CD4-positive, alpha-beta T cell (primary cell): ENCODE measurements at places on chromosomes 6 and 20.

GRCh38 chr20:57350081-57350710 lies 859 bp upstream of the RAE1 start:
- H3K27ac ChIP-seq: no peak overlapping the region
- no peaks in the 10 kb centered on the region for H3K27me3 ChIP-seq
- no peak for DNase-seq

DNA sequence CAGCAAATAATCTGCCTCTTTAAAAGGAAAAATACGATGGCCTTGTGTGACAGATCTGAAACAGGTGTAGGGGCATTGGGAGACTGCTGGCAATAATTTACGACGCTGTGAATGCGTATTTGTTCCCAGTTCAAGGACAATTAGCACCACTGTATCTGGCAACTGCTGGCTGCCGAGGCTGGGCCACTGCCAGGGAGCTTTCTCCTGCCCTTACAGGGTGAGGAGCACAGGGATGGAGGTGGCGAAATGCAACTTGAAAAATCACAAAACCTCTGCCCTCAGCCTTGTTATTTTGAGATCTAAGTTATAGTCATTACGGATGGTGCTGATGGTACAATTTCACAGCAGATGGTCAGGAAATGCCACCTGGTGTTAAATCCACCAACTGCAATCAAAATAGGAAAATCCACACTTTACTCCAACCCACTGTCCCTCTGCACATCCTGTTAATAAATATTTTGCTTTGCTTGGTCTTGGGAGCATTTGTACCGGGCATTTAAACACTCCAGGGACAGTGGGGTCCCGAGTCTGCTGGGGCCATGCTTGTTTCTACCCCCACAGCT lies 6.4 kb downstream of the MYLK4 start:
- H3K27ac ChIP-seq: no peak overlapping the region
- no peaks in the 10 kb centered on the region for H3K27me3 ChIP-seq
- no peak overlapping the region for H3K4me3 ChIP-seq
- no peaks in the 10 kb centered on the region for H3K4me1 ChIP-seq

GRCh38 chr20:56060486-56060885 lies 55.2 kb upstream of the CBLN4 start:
- no peak overlapping the region for H3K4me3 ChIP-seq
- H3K27me3 ChIP-seq: no peaks in the 10 kb centered on the region
- H3K36me3 ChIP-seq: no peaks in the 10 kb centered on the region
- no peak overlapping the region for H3K27ac ChIP-seq
- DNase-seq: no peak

- H3K36me3 ChIP-seq: peaks cover 63% of the 10 kb centered on the region
- H3K4me3 ChIP-seq: no peak overlapping the region
- peak overlapping the region; percentile 30 for H3K27ac ChIP-seq
- H3K27me3 ChIP-seq: no peaks in the 10 kb centered on the region
Observed at GRCh38 chr20:57395111-57395966, 4.1 kb downstream of the RBM38 start.

- no peak overlapping the region for H3K27ac ChIP-seq
- H3K4me1 ChIP-seq: no peaks in the 10 kb centered on the region
- no peak overlapping the region for H3K4me3 ChIP-seq
- H3K27me3 ChIP-seq: no peaks in the 10 kb centered on the region
- no peak for DNase-seq
Observed at GRCh38 chr20:10329387-10330005, 104.5 kb downstream of the MKKS start.

DNA sequence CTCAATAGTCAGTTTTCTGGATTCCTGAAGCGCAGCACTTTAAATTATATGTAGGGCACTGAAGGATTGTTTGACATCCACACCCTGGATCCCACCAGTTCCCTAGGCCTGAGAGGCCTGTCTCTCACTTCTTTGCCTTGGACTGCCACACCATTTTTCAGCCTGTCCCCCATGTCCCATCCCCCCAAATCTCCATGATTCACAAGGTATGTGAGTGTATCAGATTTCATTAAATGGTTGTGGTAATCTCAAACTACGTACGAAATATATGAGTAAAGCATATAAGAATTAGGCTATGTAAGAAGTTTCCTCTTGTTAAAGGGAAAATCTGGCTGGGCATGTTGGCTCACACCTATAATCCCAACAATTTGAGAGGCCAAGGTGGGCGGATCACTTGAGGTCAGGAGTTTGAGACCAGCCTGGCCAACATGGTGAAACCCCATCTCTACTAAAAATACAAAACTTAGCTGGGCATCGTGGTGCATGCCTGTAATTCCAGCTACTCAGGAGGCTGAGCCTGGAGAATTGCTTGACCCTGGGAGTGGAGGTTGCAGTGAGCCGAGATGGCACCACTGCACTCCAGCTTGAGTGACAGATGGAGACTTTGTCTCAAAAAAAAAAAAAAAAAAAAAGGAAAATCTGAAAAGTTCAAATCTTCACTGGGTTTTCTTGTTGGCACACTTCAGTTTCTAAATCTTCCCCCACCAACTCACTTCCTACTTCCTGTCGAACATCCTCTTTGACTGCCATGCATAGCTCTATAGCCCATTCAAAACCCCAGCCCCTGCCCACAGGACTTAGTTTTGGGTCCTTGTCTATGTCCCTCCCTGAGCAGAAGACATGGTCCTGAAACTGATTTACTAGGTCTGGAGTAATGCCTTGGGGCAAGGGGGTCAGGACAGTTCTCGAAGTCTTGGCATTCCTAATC lies 97.3 kb upstream of the SHLD1 start:
- no peaks in the 10 kb centered on the region for H3K27me3 ChIP-seq
- peaks cover 13% of the 10 kb centered on the region for H3K4me1 ChIP-seq
- no peak overlapping the region for H3K4me3 ChIP-seq
- no peak for DNase-seq
